ENCODE measurements at places on chromosomes 7 and 10.

GRCh38 chr7:47622586-47622945, 40.7 kb upstream of the TNS3 start:
- DNase-seq, result no peak

DNA sequence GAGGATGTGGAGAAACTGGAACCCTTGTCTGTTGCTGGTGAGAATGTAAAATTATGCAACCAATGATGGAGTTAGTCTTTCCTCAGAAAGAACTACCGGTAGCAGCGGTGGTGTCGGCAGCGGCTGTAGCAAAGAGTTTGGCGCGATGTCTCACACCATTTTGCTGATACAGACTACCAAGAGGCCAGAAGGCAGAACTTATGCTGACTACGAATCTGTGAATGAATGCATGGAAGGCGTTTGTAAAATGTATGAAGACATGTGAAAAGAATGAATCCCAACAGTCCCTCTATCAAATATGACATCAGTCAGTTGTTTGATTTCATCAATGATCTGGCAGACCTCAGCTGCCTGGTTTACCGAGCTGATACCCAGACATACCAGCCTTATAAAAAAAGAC, 10.6 kb downstream of the CLEC2L start:
- no peak for DNase-seq

GRCh38 chr7:156640949-156641485, 443 bp downstream of the RNF32 start:
- no peak for DNase-seq

- DNase-seq, result no peak
These were observed 26.9 kb upstream of the ABCA13 start for GRCh38 chr7:48144291-48144768.

GRCh38 chr7:22287412-22287811, 69.5 kb downstream of the RAPGEF5 start:
- DNase-seq, result no peak

DNA sequence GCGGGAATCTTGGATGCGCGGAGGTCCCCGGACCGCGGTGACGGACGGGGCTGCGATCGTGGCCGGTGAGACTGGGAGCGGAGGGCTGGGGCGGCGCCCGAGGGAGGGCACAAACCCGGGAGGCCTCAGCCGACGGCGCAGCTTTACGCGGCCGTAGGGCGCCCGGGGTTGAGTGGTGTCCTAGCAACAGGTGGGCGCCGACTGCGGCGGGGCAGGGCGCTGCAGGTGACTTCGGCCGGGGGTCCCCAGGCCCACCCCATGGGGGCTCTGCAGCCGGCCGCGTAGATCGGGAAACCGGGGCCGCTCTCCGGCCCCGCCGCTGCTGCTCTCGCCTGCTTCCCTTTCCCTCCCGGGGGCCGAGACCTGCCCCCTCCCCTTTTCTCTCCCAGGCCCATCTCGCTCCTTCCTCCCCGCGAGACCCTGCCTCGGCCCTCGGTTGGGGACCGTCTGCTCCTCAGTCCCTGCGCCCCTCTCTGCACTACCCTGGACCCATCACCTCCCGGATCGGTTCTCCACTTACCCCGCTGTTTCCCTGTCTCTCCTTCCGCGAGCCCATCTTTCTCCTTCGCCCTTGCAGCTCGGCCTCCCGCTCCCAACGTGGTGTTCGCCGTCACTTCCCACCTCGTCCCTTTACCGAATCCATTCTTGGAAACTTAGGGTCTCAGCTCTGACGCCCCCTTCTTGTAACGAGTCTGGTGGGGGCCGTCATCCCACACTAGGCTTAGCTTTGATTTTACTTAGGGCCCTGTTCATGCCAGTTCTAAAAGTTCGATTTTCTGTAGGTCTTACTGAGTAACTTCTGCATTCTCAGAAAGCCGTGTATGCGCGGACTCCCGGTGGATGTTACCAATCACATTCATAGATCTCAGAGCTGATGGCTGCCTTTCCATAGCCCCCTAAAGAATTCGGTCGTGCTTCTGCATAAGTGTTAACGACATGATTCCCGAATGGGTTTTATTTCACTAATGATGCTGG, 18.5 kb upstream of the ACBD5 start:
- no peak for DNase-seq

DNA sequence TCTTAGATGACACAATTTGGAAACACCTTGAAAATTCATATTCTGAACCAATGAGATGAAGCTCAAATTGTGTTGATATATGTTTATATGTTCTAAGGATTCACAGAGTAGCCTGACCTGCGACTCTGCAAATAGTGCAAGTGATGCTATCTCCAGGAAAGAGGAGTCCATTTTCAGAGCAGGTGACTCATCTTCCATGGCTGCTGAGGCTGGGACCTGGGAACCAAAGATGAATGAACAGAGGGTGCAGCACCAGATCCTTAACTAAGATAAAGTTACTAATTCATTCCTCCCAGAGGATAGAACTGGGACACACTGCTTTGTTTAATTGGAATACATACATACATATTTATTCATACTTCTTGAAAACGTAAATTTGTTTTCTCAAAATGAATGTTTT, 240.6 kb upstream of the SEMA3C start:
- DNase-seq, result no peak

GRCh38 chr7:137366995-137367394, 23.5 kb upstream of the PTN start:
- no peak for DNase-seq

DNA sequence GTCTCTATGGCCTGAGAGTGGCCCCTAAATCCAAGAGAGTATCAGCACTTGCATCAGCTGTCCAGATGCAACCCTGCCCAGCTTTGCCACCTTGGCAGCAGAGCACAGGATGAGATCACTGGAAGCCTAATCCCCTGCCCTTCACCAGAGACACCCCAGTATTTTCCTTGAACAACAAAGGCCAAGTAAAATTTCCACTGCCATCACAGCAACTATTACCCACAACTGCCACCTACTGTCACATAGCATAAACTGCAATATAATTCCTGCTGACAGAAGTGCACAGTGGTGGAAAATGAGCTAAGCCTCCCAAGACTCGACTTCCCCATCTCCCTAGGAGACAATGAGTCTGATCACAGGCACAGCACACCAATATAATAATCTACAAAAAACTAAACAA, 462.8 kb upstream of the ZWINT start:
- no peak for DNase-seq
